ENCODE measurements at places on chromosomes 1 and 21. TPM values are rescaled to one million over a fixed set of nuclear protein-coding genes. Genes with fewer than 3 reads are reported as not detected.

LCE2B gene
- polyA plus RNA-seq, result not detected

OR2T35 gene
- polyA plus RNA-seq, result not detected

A3GALT2 gene
- not detected for polyA plus RNA-seq

ZNF684 gene
- polyA plus RNA-seq, result 1.0 TPM

OPTC gene
- not detected for polyA plus RNA-seq

RXRG gene
- 4.4 TPM for polyA plus RNA-seq

CDK11A gene
- 10.5 TPM for polyA plus RNA-seq

DDR2 gene
- polyA plus RNA-seq, result 1.9 TPM

GJA8 gene
- not detected for polyA plus RNA-seq

DIRAS3 gene
- polyA plus RNA-seq, result 1.7 TPM

HPDL gene
- 0.22 TPM for polyA plus RNA-seq

LGR6 gene
- 1.0 TPM for polyA plus RNA-seq

HNRNPCL4 gene
- not detected for polyA plus RNA-seq

SLC25A34 gene
- 2.8 TPM for polyA plus RNA-seq

HP1BP3 gene
- 70.0 TPM for polyA plus RNA-seq

RAD54L gene
- polyA plus RNA-seq, result 0.11 TPM

CD53 gene
- 59.0 TPM for polyA plus RNA-seq

TACSTD2 gene
- polyA plus RNA-seq, result 3.2 TPM

CIART gene
- 2.2 TPM for polyA plus RNA-seq
